ENCODE measurements at places on chromosomes 16 and 17.

DNA sequence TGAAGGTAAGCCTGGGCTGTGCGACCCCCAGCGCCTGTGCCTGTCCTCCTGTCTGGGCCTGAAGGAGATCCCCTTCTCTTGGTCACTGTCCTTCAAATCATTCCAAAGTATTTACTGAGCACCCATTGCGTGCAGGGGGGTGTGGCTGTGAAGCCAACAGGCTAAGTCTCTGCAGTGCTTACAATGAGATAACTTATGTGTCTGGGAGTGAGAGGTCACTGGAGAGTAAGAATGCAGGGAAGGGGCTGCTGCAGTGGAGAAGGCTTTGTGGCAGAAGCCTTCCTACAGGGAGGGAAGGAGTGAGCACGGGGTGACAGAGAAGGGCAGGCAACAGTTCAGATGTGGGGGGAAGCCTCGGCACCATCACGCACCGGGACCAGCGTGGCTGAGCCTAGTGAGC is 11.2 kb upstream of the SMIM5 start:
- no peak for DNase-seq

- no peak for DNase-seq
These were observed 42.1 kb downstream of the USP31 start for GRCh38 chr16:23107117-23107516.

GRCh38 chr17:29294580-29294900 is 592 bp upstream of the NUFIP2 start:
- DNase-seq: no peak

DNA sequence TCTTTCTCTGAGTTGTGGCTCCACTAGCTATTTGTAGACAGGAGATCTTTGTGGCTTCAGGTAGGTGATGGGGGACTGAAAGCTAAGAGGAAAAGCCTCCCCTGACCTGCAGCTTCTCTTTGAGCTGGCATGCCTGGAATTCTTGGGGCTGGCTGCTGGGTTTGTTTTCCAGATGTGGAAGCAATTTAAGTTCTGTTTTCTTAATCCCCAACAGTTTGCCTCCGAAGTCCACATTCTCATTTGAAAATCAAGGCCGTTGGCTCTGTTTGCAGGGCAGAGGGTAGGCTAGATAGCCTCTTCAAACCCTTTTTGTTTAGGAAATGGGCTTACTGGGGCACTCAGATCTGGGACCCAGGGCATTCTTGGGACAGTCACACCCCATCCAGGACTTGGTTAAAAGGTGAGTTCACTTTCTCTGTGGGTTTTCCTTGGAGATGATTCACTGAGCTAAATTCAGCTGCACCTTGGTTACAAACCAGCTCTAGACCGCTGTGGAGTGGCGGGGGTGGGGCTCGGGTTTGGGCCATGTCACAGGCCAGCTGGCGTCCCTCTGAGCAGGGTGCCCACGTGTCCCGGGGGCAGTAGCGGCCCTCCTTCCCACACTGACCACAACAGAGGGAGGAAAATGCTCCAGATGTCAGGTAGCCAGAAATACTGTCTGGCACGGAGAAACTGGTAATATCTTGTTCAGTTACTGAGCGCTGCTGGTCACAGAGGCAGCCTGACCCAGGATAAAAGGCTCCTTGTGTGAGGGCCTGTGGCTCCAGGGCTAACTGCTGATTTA is 108.5 kb downstream of the RAB11FIP4 start:
- peak; percentile 18 for DNase-seq

- peak; percentile 40 for DNase-seq
These were observed 1.4 kb downstream of the SOX9 start for GRCh38 chr17:72122010-72122764.

- DNase-seq: no peak
These were observed at the start of gene PVALEF for GRCh38 chr17:81165246-81166032. Gene PVALEF, plus strand, starts transcription at chr17:81165507. Its CDS starts 15,720 bp downstream, at chr17:81181227.

GRCh38 chr16:57252148-57252721 is 7.2 kb downstream of the ARL2BP start:
- DNase-seq: no peak

DNA sequence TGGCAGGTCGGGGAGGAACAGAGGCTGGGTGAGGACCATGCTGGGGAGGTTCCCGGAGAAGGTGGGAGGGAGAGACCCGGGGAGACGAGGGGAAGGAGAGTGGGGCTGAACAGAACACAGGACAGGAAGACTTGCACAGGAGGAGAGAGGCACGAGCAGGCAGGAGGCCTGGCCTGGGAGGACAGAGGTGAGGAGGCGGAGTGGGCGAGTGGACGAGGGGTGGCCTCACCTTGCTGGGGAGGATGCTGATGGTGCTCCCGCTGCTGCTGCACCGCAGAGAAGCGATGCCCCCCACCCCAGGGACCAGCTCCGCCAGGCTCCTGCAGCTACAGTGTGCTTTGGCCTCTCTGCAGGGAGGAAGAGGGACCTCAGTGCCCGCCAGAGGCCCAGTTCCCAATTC is 34.5 kb downstream of the TMEM204 start:
- DNase-seq: no peak

DNA sequence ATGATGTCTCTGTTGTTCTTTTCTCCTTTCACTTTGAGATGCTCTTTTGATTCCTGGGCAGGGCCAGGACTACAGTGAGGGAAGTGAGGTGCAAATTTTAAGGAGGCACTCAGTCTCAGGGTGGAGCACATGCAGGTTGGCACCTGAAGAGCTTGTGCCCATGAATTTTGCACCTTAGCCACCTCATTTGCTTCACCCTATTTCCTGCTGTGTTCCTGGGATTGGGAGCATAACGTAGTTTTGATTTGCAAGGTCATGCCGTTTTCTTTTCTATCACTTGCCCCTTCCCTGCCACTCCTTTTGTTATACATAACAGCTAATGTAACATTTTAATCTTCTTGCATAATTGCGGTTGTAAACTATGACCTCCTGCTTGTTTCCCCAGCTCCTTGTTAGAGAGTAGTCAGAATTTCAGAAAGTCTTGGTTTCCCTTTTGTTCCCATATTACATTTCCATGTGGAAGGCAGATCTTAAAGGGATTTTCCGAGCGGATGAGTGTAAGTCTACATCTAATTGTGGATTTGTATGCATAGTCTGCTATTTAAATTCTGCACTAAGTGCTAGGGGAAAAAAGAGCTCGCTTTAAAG is 9.8 kb downstream of the PMFBP1 start:
- DNase-seq: peak; percentile 29

GRCh38 chr16:27149986-27150385 is 53.3 kb upstream of the KDM8 start:
- DNase-seq: no peak

DNA sequence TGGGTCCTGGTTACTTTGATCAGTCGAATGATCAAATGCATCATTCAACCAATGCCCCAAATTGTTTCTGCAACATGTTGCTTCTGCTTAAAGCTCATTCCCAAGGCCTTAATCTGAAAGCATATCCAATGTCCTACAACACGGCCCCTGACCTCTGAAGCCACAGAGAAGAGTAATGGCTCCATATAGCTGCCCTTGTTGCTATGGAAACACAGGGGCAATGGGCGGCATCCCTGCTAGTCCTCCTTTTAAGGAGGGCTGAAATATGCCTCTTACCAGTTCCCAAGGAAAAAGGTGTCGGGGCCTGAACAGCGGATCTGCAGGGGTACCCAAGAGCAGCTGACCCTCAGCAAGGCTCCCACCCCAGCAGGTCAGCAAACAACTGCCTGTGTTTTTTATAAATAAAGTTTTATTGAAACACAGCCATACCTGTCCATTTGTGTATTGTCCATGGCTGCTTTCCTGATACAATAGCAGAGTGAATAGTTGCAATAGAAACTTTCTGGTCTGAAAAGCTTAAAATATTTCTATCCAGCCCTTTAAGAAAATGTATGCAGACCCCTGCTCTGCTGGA is 210.4 kb downstream of the XYLT1 start:
- no peak for DNase-seq

GRCh38 chr16:81067166-81067565 is 9.9 kb downstream of the C16orf46 start:
- DNase-seq: no peak

GRCh38 chr17:46124695-46125592 is 68.3 kb downstream of the KANSL1 start:
- no peak for DNase-seq

- DNase-seq: no peak
These were observed 6.6 kb downstream of the MYH8 start for GRCh38 chr17:10415161-10415560.

DNA sequence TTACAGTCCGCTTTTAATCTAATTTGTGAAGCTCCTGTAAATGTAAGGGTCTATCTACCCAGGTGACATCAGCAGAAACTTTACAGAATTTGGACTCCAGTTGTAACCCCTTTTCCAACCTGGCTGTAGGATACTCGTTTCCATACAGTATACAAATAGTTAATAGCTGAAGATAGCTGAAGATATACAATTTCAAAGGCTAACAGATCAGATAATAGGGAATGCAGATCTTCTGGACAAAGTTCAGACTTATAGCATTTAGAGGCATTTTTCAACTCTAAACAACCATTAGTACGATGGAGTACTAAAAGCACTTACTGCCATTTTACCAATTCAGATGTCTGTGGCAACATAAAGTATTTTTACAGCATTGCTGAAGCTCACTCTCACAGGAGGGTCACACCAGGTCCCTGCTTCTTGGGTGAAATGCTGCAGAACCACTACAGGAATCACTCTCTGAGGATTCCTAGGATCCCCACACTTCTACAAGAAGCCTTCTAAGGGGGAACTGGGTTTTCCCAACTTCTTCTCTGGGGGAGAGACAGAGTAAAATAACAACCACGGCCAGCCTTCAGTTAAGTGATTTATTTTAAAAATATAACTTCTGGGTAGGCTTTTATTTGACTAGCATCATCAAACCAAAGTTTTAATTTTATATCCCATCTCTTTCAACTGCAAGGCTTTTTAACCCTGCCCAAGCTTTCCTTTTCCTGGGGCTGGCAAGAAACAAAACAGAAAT is 2.9 kb downstream of the VEZF1 start:
- DNase-seq: peak; percentile 38

DNA sequence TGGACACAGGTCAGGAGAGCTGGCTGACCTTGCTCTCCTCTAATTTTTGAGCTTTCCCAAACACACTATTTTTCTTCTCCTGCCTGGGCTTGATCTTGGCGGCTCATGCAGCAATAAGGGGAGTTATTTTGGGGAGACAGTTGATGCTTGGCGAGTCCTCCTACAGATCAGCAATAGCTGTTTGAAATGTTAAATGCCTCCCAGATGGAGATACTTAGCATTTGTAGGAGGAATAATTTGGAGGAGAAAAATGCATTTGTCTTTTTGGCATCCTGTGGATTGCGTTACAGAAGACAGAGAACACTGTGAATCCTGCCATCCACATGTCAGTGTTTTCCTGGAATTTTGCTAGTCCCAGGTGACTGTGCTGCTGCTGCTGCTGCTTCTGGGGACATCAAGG is 328.0 kb upstream of the XYLT1 start:
- DNase-seq: no peak

DNA sequence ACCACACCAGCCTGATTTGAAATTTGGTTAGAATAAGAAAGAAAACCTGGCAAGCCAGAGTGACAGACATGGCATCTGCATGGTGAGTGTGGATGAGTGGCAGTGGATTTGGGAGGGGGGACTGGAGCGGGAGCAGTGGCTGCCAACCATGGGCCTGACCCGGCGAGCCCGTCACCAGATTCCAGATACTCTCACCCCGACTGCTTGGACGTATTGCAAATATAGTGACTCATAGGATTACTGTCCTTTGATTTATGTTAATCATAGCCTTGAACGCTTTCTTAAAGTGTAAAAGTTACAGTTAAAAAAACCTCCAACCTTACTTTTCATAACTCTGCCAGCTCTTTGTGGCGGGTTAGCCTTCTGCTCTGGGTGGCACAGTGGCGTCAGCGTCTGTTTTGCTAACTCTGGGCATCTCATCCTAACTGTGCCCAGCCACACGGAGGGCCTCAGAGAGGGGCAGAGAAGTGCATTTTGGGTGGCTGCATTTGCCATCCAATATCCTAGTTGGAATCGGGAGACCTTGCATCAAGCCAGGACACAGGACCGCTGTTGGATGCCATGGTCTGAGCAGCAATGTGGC is 26.8 kb upstream of the FOXK2 start:
- peak; percentile 44 for DNase-seq

- DNase-seq: no peak
These were observed 4.3 kb downstream of the PGAP6 start for GRCh38 chr16:377419-377951.

- peak; percentile 73 for DNase-seq
These were observed 304.4 kb downstream of the FOXL1 start for GRCh38 chr16:86882586-86883280.

GRCh38 chr16:3618769-3619141 is 7.3 kb upstream of the SLX4 start:
- DNase-seq: no peak

GRCh38 chr16:84544031-84544773 is 39.7 kb upstream of the MEAK7 start:
- DNase-seq: no peak
